Tibial artery (tissue), 4 donors: ENCODE measurements at places on chromosomes 11 and 22.
A peak's percentile ranks its signal among the peaks of the same experiment; 100 is the strongest.

DNA sequence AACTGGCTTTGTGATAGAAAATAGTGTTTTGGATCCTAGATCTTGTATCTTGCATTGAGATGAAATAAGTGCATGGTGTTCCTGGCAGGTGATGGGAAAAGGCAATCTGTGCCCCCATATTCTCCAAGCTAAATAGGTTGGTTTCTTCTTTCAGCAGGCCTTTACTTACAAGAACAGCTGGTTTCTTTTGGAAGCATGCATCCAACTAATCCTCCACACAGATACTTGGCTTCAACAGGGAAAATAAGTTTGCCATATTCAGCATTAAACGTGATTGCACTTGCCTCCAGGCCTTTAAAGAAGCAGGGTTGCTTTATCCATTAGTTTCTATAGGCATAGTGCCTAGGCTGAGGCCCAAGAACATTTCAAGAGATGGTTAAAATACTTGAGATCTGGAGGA lies 59.9 kb downstream of the APIP start:
- H3K36me3 ChIP-seq = no peaks in the 10 kb centered on the region
- H3K4me1 ChIP-seq = no peaks in the 10 kb centered on the region
- H3K27me3 ChIP-seq = no peaks in the 10 kb centered on the region
- H3K4me3 ChIP-seq = no peak overlapping the region
- no peak overlapping the region for H3K27ac ChIP-seq

- H3K27ac ChIP-seq = no peak overlapping the region
- H3K36me3 ChIP-seq = no peaks in the 10 kb centered on the region
- DNase-seq = no peak
- no peaks in the 10 kb centered on the region for H3K4me1 ChIP-seq
Measured at GRCh38 chr11:133052537-133052936, 479.8 kb downstream of the OPCML start.

DNA sequence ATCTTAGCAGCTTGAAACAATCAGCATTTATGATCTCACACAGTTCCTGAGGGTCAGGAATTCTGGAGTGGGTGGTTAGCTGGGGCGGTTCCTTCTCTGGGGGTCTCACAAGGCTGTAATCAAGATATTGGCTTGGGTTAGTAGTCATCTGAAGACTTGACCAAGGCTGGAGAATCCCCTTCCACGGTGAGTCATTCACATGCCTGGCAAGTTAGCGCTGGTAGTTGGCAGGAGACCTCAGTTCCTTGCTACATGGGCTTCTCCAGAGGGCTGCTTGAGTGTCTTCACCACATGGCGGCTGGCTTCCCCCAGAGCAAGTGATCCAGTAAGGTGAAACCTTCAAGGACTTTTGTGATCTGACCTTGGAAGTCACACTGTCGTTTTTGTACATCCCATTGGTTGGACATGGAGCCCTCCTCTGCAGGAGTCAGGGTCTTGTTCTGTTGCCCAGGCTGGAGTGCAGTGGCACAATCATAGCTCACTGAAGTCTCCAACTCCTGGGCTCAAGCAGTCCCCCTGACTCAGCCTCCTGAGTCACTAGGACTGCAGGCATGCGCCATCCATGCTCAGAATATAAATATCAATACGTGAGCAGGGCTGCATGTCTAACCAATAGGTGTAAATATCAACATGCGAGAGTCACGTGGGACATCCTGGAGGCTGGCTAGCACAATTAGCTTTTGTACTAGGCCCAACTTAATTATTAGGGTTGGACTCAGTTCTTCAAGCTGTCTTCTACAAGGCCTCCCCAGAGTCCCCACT lies 7.2 kb upstream of the NIPSNAP1 start:
- H3K36me3 ChIP-seq = no peaks in the 10 kb centered on the region
- no peaks in the 10 kb centered on the region for H3K4me1 ChIP-seq
- H3K27ac ChIP-seq = no peak overlapping the region
- no peak overlapping the region for H3K4me3 ChIP-seq
- no peaks in the 10 kb centered on the region for H3K27me3 ChIP-seq

DNA sequence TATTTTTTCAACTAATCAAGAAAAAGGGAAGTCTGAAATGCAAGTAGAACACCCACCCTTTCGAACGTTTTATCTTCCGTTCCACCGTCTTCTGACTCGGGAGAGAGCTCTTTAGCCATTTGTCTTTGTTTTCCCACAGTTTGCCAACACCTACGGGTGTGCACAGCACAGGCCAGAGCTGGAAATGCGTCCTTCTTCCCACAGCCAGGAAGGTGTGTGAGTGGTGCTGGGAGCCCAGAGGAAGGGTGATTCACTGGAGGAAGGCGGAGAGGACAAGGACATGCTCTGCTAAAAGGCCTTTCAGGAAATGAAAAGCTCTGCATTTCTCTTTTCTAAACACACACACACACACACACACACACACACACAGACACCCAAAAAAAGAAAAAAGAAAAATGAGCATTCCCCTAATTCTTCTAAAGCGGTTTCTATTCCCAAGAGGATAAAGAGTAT lies 18.5 kb downstream of the ENDOD1 start:
- H3K4me1 ChIP-seq = peaks cover 81% of the 10 kb centered on the region
- DNase-seq = no peak
- peak overlapping the region; percentile 50 for H3K27ac ChIP-seq
- H3K4me3 ChIP-seq = no peak overlapping the region

GRCh38 chr11:82321206-82321605 lies 412.5 kb downstream of the FAM181B start:
- no peaks in the 10 kb centered on the region for H3K36me3 ChIP-seq
- no peaks in the 10 kb centered on the region for H3K27me3 ChIP-seq
- no peak for DNase-seq
- no peaks in the 10 kb centered on the region for H3K4me1 ChIP-seq
- no peak overlapping the region for H3K27ac ChIP-seq

DNA sequence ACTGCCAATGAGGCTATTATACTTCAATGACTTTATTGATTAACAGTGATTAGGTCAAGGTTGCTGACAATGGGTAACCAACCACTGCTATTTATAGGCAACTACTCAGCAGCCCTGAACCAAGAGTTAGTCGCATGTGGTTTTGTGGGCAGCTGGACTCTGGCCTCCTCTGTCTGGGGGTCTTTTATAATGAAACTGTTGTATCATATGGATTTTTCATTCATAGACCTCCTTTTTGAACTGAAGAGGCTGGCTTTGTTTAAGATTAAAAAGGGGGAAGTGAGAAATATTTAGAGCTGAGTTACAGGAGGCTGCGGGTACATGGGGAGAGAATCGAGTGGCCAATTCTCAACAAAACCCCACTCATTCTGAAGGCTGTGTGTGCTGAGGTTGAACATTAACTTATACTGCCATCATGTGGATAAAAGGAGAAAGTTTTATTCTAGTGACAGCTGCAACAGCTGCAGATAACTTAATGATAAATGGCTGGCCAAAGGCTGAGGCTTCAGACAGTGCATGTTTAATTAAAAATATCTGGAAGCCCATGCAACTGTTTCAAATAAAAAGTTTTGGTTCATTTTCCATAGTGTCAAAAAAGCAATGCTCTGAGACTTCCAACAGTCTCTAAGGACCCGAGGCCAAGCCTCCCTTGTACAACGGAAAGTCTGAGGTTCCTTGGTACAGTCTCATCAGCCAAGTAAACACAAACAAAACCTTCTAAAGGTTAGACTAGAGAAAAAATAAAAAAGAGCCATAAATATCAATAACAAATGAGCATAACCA lies 682.6 kb downstream of the KCNA4 start:
- no peaks in the 10 kb centered on the region for H3K27me3 ChIP-seq
- no peak for DNase-seq
- H3K36me3 ChIP-seq = no peaks in the 10 kb centered on the region
- H3K4me3 ChIP-seq = no peak overlapping the region
- H3K4me1 ChIP-seq = no peaks in the 10 kb centered on the region

DNA sequence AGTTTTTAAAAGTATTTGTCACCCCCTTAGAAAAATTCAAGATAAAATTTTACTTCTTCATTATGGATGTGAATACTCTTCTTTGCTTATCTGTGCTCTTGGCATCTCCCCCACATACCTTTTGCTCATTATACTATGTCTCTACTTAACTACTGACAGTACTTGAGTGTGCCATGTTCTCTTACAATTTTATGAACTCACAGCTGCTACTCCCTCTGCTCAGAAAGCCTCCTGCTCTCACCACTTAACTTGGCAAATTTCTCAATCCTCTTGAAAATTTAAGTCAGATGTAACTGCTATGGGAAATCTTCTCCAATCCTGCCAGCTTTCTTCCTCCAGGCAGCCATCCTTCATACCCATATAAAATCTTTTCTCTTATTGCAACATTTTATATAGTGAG lies 163.4 kb downstream of the CNTN5 start:
- no peak overlapping the region for H3K4me3 ChIP-seq
- no peaks in the 10 kb centered on the region for H3K36me3 ChIP-seq
- H3K27ac ChIP-seq = no peak overlapping the region
- no peaks in the 10 kb centered on the region for H3K27me3 ChIP-seq
- no peaks in the 10 kb centered on the region for H3K4me1 ChIP-seq
